Epithelial cell of prostate (primary cell): ENCODE measurements at places on chromosomes 7 and 10.

DNA sequence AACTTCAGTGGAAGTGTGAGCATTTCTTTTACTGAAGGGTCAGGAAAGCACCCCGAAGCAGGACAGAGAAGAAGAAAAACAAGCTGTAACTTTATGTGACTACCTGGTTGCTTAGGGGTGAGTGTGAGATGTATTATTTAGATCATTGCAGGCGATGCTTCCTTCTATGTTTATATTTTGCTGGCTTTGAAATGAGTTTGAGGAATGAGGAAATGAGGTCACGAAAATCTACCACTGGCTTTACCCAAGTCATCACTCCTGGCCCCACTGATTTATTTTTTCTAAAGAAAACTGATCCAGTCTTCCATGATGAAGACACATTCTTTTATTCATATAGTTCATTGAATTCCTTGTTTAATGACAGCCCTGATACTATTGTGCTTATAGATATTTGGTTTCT is 716.6 kb upstream of the FZD8 start:
- DNase-seq = no peak

GRCh38 chr7:12508554-12508953 is 62.0 kb upstream of the SCIN start:
- DNase-seq = no peak

DNA sequence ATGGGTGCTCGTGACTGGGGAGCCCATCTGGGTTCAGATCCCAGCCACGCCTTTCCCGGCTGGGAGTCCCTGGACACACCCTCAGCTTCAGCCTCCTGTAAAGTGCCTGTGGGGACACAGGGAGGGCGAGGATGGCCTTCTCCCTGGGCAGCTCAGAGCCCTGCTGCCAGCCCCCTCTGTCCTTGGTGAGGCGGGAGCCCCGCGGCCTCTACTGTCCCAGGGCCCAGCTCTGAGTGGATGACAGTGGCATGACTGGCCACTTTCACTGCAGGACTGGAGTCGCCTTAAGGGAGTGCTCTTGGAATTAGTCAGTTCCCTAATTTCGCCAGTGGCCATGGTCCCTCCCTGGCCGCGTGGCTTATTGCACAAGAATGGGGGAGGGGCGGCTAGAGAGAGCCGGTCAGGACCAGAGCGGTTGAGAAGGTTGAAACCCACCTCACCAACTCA is 4.6 kb downstream of the BRI3 start:
- no peak for DNase-seq

DNA sequence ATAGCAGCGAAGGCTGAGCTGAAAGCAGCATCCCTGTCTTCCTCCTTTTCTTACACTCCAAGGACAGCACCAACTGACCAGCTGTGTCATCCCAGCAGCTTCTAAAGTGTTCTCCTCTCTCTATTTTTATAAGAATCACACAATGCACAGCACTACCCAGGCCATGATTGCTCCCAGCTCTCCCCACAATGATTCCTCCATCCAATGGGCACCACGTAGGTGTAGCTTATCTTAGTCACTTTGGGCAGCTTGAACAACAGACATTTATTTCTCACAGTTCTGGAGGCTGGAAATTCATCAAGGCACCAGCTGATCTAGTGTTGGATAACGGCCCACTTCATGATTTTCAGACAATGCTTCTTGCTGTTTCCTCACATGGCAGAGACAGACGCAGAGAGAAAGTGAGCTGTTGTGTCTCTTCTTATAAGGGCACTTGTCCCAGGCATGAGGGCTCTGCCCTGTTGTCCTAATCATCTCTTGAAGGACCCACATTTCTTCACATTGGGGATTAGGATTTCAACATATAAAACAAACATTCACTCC is 92.0 kb upstream of the CDC14C start:
- no peak for DNase-seq

GRCh38 chr7:101232141-101232850 is 5.3 kb downstream of the CLDN15 start:
- DNase-seq = peak; percentile 14

DNA sequence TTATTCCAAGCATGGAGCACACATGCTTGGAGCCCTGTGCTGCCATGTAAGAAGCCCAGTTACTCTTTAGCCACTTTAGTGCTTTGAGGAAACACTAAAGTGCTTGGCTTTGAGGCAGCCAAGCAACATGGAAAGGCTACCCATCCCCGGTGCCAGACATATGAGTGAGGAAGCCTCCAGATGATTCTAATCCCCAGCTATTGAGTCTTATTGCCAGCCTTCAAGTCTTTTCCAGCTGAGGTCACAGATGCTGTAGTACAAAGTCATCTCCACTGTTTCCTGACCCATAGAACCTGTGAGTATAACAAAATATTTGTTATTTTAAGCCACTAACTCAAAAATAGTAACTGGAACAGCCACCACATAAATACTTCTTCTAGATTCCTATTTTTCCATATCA is 91.4 kb upstream of the CYP26C1 start:
- DNase-seq = no peak

DNA sequence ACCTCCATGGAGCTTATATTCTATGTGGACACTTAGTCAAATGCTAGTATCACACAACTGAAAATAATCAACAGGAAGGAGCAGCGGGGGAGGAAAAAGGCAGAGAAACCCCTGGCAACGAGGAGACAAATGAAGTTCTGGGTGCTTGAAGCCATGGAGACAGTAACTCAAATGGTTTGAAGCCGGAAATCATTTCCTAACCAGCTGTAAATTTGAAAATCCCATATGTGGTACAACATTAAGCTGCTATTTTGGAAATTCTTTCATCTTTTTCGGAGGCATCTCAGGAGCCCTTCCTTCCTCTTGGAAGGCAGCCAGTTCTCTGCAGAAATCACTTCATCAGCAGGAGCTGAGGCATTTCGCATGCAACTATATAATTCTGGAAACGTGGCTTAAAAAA is 91.4 kb downstream of the PPP1R3C start:
- DNase-seq = no peak
